Hepatocyte (in vitro differentiated cells): ENCODE measurements at places on chromosomes 16 and 17. TPM values are rescaled to one million over a fixed set of nuclear protein-coding genes. Genes with fewer than 3 reads are reported as not detected.

GRCh38 chr17:14725729-14726128 lies 424.8 kb downstream of the HS3ST3B1 start:
- H3K4me1 ChIP-seq: no peaks in the 10 kb centered on the region
- H3K4me3 ChIP-seq: no peak overlapping the region
- no peak for DNase-seq
- no peaks in the 10 kb centered on the region for H3K36me3 ChIP-seq
- no peak overlapping the region for H3K27ac ChIP-seq

DNA sequence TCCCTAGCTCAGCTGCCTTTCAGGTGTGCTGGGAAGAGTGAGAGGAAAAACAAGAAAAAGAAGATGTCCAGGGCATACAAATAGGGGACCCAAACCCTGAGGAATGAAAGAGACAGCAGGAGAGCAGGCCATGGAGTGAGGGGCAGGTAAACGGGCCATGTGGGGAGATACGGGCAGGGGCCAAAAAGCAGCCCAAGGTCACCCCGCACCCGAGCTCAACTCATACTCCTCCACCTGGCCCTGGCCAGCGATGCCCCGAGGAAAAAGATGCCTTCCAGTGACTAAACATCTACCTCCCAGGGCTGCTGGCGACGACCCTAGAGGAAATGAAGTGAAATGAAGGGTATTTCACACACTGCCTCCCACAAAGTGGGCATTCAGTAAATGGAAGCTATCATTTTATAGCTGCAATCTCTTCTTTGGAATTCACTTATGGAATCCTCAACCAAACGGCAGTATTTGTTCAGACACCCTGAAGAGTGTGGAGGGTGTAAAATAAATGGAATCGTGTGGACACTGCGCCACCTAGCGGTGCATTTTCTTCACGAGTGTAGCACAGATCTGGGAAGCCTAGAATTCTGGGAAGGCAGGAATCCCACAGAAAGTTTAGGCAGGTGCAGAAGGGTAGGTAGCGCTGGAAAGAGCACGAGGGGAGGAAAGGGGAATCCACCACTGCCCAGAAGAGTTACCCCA lies 14.9 kb downstream of the ELAC2 start:
- H3K36me3 ChIP-seq: no peaks in the 10 kb centered on the region
- no peak overlapping the region for H3K4me3 ChIP-seq
- H3K4me1 ChIP-seq: no peaks in the 10 kb centered on the region
- peak; percentile 88 for DNase-seq
- H3K27ac ChIP-seq: no peak overlapping the region
- no peaks in the 10 kb centered on the region for H3K27me3 ChIP-seq

- H3K27me3 ChIP-seq: no peaks in the 10 kb centered on the region
- H3K27ac ChIP-seq: no peak overlapping the region
- no peak overlapping the region for H3K4me3 ChIP-seq
- H3K36me3 ChIP-seq: no peaks in the 10 kb centered on the region
- DNase-seq: no peak
These were observed 41.5 kb downstream of the TK2 start for GRCh38 chr16:66508248-66508913.

GRCh38 chr17:6098823-6099180 lies 28.6 kb downstream of the WSCD1 start:
- H3K27ac ChIP-seq: no peak overlapping the region
- H3K4me1 ChIP-seq: no peaks in the 10 kb centered on the region
- H3K27me3 ChIP-seq: peaks cover 12% of the 10 kb centered on the region
- no peaks in the 10 kb centered on the region for H3K36me3 ChIP-seq

DNA sequence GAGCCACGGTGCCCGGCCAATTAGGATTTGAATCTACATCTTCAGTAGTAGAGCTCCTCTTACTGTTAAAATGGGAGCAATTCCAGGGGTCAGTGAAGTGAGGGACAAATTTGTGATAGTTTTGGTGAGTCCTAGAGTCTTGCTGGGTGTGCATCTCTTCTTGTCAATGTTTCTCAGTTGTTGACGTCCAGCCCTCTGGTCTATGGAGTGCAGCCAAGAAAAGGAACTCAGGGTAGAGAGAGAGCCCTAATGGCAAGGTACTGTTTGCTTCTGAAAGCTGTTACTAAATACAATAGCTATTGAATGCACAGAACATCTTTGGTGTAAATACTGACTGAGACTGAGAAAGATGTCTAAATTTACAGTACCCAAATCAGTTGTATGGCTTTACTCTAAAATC lies 282.5 kb upstream of the SALL1 start:
- DNase-seq: no peak
- H3K4me3 ChIP-seq: no peak overlapping the region
- H3K4me1 ChIP-seq: peaks cover 7% of the 10 kb centered on the region
- no peaks in the 10 kb centered on the region for H3K36me3 ChIP-seq
- peaks cover 2% of the 10 kb centered on the region for H3K27me3 ChIP-seq

GRCh38 chr17:56624912-56625311 lies 31.4 kb downstream of the NOG start:
- H3K27ac ChIP-seq: no peak overlapping the region
- DNase-seq: no peak
- H3K4me1 ChIP-seq: peaks cover under 1% of the 10 kb centered on the region

DNA sequence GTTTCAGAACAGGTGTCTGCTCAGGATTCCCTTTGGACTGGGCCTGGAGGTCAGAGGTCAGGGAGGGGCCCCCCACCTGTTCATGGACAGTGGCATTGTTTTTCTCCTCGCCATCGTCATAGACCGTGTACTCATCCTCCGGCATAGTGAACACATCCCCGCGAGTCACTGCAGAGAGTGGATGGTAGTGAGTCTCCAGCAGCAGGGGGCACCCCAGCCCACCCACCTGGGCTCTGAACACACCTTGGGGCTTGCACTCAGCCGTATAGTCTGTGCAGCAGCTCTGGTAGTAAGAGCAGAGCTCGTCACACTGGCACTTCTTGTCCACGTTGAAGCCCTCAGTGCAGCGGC lies 448 bp downstream of the VTN start:
- H3K4me3 ChIP-seq: no peak overlapping the region
- DNase-seq: peak; percentile 49
- H3K36me3 ChIP-seq: no peaks in the 10 kb centered on the region
- peak overlapping the region; percentile 92 for H3K27ac ChIP-seq
- peaks cover 24% of the 10 kb centered on the region for H3K4me1 ChIP-seq

DNA sequence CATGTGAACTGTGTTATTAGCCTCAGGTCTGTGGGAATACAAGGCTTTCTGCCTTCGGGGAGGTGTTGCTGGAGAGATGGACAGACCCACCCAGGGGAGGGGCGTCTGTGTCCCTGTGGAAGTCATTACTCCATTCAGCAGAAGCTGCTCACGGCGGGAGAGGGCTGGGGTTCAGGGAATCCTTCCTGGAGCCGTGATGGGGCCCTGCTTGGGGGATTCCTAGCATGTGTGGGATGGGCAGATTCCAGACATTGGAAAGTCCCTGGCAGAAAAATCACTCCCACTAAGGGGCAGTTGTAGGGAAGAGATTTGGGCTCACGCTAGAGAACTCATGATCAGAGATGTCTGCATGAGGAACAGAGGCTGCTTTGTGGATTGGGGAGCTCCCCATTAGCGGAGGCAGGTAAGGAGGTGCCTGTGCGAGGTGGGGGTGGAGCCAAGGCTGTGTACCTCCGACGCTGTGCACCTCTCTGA lies 56.3 kb upstream of the IL34 start:
- no peak overlapping the region for H3K4me3 ChIP-seq
- peak; percentile 72 for DNase-seq
- H3K27me3 ChIP-seq: no peaks in the 10 kb centered on the region
- H3K36me3 ChIP-seq: no peaks in the 10 kb centered on the region
- peaks cover 28% of the 10 kb centered on the region for H3K4me1 ChIP-seq
- peak overlapping the region; percentile 81 for H3K27ac ChIP-seq

- H3K27ac ChIP-seq: no peak overlapping the region
- H3K4me3 ChIP-seq: no peak overlapping the region
- H3K27me3 ChIP-seq: no peaks in the 10 kb centered on the region
- DNase-seq: no peak
- no peaks in the 10 kb centered on the region for H3K36me3 ChIP-seq
These were observed 93.9 kb upstream of the WSCD1 start for GRCh38 chr17:5976251-5976650.

DNA sequence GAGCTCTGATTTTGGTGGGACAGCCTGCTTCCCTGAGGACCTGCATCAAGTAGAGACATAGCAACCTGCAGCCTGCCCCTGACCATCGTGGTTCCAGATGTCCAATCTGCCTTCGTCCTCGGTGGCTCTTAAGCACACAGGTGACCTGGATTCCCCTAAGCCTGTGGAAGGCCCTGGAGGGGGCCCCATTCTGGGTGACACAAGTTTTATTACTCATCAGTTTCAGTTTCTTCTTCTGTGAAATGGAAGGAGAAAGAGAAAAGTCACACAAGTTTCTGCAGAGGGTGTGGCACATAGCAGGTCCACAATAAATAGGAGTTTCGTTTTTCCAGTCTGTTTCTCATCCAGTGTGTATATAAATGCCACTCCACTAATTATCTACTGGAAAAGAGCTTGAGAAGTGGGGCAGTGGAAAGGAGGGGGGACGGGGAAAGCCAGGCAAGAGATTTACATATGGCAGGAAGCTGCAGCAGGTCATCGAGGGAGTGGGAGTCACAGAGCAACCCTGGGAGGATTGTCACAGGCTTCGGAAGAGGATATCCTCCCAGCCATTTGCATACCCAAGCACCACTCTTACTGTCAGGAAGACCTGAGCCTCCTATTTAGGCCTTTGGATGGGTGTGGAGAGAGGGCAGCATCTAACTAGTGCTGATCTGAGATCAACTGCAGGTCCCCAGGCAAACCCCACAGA lies 10.0 kb upstream of the NOS2 start:
- peaks cover 17% of the 10 kb centered on the region for H3K4me1 ChIP-seq
- peak; percentile 23 for DNase-seq
- peak overlapping the region; percentile 52 for H3K27ac ChIP-seq
- no peaks in the 10 kb centered on the region for H3K27me3 ChIP-seq

- H3K4me1 ChIP-seq: peaks cover 19% of the 10 kb centered on the region
- H3K27me3 ChIP-seq: no peaks in the 10 kb centered on the region
- no peaks in the 10 kb centered on the region for H3K36me3 ChIP-seq
- DNase-seq: peak; percentile 73
These were observed 19.7 kb upstream of the SLC25A19 start for GRCh38 chr17:75308732-75309629.

DNA sequence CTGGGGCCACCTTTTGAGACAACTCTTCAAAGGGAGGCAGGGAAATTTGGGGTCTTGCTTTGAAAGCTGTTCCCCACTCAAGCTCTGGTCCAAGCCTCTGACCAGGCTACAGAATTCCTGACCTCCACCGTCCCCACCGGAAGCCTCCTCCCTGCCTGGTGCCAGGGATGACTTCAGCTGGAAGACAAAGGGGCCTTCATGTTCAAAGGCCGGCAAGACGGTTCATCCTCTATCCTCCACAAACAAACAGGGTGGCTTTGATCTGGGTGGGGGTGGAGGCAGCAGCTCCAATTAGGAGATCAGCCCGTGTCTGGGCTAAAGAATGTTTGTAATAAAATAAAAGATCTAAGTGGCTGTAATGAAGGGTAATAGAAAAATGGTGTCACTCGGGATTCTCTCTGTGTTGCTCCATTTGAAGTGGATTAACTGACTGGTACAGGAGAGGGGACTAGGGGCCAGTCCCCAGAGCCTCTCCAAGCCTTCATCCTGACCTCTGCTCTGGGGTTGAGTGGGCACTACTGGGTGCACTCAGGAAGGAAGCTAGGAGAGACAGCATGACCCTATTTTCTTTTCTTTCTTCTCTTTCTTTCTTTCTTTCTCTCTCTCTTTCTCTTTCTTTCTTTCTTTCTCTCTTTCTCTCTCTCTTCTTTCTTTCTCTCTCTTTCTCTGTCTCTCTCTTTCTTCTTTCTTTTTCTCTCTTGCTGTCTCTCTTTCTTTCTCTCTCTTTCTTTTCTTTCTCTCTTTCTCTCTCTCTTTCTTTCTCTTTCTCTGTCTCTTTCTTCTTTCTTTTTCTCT lies 27.5 kb upstream of the NKD1 start:
- no peaks in the 10 kb centered on the region for H3K27me3 ChIP-seq
- no peaks in the 10 kb centered on the region for H3K36me3 ChIP-seq
- DNase-seq: no peak
- no peaks in the 10 kb centered on the region for H3K4me1 ChIP-seq
- no peak overlapping the region for H3K4me3 ChIP-seq

GRCh38 chr17:49438436-49439278 lies 24.0 kb upstream of the PHB1 start:
- H3K27me3 ChIP-seq: peaks cover 33% of the 10 kb centered on the region
- no peak for DNase-seq
- no peaks in the 10 kb centered on the region for H3K36me3 ChIP-seq

DNA sequence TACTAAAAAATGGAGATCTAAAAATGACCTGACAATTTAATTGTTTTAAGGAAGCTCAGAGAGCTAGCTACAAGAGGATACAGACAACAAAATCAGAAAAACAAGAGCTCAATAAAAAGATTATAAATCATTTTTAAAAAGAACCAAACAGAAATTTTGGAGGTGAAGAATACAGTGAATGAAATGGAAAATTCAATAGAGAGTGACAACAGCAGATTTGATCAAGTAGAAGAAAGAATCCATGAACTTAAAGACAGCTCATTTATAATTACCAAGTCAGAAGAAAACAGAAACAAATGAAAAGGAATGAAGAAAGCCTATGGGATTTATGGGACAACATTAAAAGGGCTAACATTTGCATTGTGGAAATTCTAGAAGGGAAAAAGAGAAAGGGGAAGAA lies 136.6 kb upstream of the CACNG5 start:
- no peaks in the 10 kb centered on the region for H3K27me3 ChIP-seq
- DNase-seq: no peak
- H3K27ac ChIP-seq: no peak overlapping the region
- H3K36me3 ChIP-seq: no peaks in the 10 kb centered on the region
- H3K4me3 ChIP-seq: no peak overlapping the region

GRCh38 chr17:46940692-46941404 lies 17.9 kb downstream of the GOSR2 start:
- H3K27me3 ChIP-seq: no peaks in the 10 kb centered on the region
- no peak overlapping the region for H3K4me3 ChIP-seq
- peak; percentile 90 for DNase-seq
- peaks cover 18% of the 10 kb centered on the region for H3K4me1 ChIP-seq
- H3K36me3 ChIP-seq: peaks cover 4% of the 10 kb centered on the region

Gene DNAI2
- not detected in 2 replicates for total RNA-seq

Gene YBX2
- total RNA-seq: 1.4 and 1.7 TPM in 2 replicates

Gene RNF167
- 59.2 and 65.1 TPM in 2 replicates for total RNA-seq

Gene GP1BA
- not detected in 2 replicates for total RNA-seq

Gene GLTPD2
- 36.4 and 40.1 TPM in 2 replicates for total RNA-seq

Gene GLYR1
- total RNA-seq: 46.5 and 49.5 TPM in 2 replicates

Gene INCA1
- total RNA-seq: 1.6 and 2.7 TPM in 2 replicates

Gene SRCAP
- total RNA-seq: 9.6 and 15.3 TPM in 2 replicates

Gene TMEM114
- not detected in 2 replicates for total RNA-seq

Gene EPOP
- total RNA-seq: 0.92 and 0.93 TPM in 2 replicates

Gene CD300E
- 0.03 TPM in 1 of 2 replicates, not detected in the other for total RNA-seq

Gene TMEM238L
- 1.0 and 1.3 TPM in 2 replicates for total RNA-seq

Gene HIGD1B
- total RNA-seq: not detected in 2 replicates
